Dorsolateral prefrontal cortex (tissue), 122 donors: ENCODE measurements at places on chromosomes 16 and 17.

DNA sequence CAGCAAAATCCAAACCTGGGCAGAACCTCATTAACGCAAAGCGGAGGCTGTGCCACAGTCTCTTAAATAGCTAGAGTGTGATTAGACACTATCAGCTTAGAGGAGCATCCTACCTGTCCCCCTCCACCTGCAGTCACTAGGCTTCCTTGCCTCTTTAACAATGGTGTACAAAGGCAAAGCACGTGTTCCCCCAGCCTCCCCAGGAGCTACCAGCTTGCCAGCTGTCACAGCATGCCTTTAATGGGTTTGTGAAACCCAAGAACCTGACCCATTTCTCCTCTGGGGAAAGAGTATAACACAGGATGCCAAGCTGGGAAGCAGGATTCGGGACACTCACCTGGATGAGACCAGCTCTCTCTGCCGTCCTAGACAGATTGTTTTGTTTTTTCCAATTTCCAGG is 37.2 kb upstream of the TBX2 start:
- DNase-seq, result no peak

- peak; percentile 48 for DNase-seq
Observed at GRCh38 chr17:10614536-10615155, 42.5 kb downstream of the MYH3 start.

DNA sequence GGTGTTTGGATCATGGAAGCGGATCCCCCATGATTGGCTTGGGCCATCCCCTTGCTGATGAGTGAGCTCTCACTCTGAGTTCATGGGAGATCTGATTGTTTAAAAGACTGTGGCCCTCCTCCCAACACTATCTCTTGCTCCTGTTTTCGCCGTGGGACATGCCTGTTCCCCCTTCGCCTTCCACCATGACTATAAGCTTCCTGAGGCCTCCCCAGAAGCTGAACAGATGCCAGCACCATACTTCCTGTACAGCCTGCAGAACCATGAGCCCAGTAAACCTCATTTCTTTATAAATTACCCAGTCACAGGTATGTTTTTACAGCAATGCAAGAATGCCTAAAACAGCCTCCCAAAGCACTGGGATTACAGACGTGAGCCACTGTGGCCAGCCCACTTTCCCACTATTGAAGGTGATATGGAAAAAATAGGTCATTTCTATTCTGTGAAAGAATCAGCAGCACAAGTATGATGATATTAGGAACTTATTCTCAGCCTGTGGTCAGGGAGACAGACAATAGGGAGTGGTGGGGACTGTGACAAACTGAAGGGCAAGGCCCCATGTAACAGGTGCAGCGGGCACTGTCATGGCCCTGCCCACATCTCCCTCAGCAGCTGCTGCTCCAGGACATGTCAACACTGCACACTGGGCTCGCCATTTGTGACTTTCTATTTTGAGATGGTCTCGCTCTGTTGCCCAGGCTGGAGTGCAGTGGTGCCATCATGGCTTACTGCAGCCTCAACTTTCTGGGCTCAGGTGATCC is 33.7 kb upstream of the LITAF start:
- no peak for DNase-seq

DNA sequence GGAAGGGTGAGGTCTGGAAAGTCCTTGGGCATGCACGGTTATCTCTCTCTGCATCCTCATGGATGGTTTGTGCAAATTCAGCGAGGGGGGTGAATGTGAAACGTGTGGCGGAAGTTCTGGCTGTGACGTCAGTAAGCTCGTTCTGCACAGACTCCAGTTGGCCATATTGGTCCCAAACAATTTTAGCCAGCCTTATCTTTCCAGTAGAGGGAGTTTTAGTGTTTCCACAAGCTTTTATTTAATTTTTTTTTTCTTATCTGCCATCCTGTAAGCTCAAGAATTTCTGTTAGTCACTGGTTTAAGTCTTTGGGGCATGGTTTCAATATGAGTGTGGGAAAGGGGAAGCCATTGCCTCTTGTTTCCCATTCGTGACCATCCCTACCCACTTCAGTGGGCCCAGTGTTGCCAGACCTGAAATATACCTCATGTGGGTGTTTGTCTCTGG is 39.0 kb downstream of the HLF start:
- DNase-seq, result no peak
